ENCODE measurements at places on chromosomes 13 and 19.

DNA sequence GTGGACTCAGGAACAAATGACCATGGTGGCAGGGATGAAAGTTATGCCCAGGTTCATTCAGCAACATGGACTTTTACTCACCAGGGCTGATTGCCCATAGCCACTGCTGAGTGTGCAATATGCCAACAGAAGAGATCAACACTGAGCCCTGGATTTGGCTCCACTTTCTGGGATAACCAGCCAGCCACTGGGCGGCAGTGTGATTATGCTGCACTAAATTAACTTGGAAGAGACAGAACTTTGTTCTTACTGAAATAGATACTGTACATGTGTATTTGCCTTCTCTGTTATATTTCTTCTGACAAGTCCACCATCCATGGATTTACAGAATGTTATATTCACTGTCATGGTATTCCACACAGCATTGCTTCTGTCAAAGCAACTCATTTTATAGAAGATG, 257.4 kb downstream of the TDRD3 start:
- DNase-seq, result no peak

DNA sequence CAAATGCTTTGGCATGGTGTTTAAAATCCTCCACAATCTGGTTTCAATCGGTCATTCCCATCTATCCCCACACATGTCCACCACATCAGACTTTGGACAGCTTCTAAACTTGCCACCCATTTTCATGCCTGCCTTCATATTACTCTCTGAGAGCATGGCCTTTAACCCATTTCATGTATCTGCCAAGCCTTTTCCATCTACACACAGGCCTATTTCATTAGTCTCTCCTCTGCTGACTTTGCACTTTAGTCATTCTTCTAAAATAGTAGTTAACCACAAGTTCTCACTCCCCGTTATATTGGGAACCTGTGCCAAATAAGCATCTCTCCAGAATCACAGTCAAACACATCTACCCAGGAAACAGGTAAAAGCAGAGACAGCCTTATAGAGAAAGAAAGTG, 142.2 kb downstream of the MZT1 start:
- DNase-seq, result no peak

DNA sequence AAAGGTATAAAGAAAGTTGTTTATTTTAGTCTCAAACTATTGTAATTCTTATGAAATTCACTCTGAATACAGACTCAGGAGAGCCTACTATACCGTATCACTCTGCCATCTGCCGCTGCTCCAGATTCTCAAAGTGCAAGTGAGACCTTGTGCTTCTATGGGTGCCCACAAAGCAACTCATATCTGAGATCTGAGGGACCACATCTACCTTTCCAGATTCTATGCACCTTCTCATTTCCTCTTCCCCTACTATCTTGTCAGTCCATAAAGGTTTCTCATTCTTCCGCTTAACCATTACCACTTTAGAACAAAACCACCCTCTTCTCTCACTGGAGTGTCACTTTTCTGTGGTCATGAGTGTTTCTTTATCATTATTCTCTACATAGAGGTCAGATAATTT, 1236.9 kb downstream of the DIAPH3 start:
- no peak for DNase-seq

GRCh38 chr19:50654882-50655281, 5.6 kb downstream of the C19orf81 start:
- DNase-seq, result no peak

GRCh38 chr13:40132249-40132648, 476.8 kb downstream of the COG6 start:
- DNase-seq, result no peak

GRCh38 chr13:79459906-79460305, 21.0 kb upstream of the NDFIP2 start:
- DNase-seq, result no peak

DNA sequence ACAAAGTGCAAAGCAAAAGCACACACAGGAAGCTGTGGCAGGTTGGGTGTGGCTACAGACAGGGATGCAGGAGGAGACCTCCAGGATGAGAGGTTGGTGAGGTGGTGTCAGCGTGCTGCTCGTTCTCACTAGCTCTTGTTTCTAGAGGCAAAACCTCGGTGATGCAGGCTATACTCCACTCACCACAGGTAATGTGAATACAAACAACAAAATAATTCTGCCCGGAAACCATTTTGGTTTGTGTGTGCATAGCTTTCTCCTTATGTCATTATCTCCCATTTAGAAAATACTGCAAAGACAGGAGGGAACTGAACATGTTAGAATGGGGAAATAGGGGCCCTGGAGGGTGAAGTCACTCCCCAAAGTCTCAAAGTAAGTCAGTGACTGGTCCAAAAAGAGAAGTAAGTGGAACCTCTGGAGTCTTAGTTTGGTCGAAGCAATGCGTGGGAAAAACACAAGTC, 9.4 kb downstream of the LCP1 start:
- DNase-seq, result no peak

DNA sequence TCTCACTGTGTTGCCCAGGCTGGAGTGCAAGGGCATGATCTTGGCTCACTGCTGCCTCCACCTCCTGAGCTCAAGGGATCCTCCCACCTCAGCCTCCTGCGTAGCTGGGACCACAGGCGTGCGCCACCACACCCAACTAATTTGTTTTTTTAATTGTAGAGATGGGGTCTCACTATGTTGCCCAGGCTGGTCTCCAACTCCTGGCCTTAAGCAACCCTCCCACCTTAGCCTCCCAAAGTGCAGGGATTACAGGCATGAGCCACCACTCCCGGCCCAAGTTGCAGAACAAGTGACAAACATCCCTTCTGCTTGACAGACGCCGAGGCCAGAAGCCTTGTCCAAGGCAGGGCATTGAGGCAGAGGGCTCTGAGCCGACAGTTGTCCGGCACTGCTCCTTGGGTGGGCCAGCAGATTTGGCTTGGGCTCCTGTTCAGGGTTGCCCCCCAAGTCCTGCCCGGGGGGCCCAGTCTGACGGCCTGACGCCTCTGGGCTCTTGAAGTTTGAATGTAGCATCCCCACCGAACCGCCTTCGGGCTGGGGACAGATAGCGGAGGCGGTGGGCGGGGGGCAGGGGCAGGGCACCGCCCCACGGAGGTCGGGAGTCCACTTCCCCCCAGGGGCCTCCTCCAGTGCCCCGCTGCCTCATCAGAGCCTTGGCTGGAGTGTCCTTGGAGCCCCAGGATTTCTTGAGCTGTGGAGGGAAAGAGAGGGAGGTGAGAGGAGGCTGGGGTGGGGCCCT, 5.7 kb upstream of the SPACA4 start:
- no peak for DNase-seq

DNA sequence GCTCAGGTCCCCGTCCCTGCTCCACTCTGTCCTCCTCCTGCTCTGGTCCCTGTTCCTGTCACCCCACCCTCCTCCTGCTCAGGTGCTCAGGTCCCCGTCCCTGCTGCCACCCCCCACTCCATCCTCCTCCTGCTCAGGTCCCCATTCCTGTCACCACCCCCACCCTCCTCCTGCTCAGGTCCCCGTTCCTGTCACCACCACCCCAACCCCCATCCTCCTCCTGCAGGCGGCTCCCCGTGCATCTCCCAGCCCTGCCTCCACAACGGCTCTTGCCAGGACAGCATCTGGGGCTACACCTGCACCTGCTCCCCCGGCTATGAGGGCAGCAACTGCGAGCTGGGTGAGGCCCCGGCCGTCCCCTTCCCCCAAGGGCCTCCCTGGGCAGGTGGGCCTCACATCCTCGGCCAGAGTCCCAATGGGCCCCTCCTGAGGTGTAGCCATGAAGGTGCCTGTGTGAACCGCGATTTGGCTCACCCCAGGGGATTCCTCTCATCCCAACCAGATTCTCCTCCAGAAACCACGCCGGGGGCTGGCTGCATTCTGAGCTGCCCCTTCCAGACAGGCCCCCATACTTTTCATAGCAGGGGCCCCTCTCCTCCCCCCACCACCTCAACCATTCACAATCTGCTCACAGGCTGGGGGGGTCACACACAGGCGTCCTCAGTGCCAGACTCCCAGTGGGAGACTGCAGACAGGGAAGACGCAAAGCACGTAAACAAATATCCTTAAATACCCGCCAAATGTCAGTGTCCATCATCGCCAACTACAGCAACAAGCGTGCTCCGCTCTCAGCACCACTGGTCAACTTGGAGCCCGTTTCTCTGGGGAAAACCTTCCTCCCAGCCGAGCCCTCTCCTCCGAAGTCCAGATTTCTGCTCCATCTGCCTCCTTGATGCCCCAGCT, 4.6 kb downstream of the PROZ start:
- no peak for DNase-seq
